ENCODE measurements at places on chromosomes 2 and 18. TPM values are rescaled to one million over a fixed set of nuclear protein-coding genes. Genes with fewer than 3 reads are reported as not detected.

GRCh38 chr18:26317398-26317797 is 91.2 kb downstream of the TAF4B start:
- DNase-seq: no peak

TSPYL6 gene
- 0.09 TPM for polyA plus RNA-seq

SCYGR8 gene
- polyA plus RNA-seq: not detected

- no peak for DNase-seq
Measured at GRCh38 chr18:31010601-31011000, 31.9 kb downstream of the DSC3 start.

RTP5 gene
- polyA plus RNA-seq: not detected

ABCB11 gene
- 0.21 TPM for polyA plus RNA-seq

DNA sequence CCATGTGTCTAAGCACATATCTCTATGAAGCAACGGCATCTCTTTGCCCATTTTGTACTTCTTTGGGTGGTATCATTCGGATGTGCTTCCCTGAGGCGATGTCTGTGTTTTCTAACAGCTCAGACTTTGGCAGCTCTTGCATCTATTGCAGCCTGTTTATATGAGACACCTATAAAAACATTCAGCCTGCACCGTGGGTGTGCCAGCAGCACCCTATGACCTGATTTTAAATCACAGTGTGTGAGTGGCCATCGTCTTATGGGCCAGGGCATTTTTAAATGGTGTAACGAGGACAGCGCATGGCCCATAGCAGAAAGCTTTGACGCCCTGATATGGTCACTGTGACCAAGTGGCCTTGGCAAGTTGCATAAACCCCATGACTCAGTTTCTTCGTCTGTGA is 12.9 kb downstream of the NPAS2 start:
- no peak for DNase-seq

GRCh38 chr2:112540906-112541305 is 1.4 kb upstream of the POLR1B start:
- no peak for DNase-seq

IL1RN gene
- 0.83 TPM for polyA plus RNA-seq

DNA sequence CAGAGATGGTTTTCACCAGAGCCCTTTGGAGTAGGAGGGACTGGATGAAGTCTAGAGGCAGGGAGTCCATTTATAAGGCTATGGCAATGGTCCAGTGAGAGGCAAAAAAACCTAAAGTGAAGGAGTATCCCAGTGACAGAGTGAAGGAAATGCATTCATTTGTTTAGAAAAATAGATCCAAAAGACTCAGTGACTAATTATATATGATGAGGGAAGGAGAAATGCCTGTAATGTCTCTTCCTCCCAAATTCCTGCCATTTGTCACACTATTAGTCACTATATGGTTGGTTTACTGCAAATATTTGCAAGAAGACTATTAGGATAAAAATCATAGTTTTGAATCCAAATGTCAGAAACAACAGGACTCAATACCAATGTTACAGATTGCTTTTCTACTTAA is 104.2 kb downstream of the ZNF521 start:
- DNase-seq: peak; percentile 67

DNA sequence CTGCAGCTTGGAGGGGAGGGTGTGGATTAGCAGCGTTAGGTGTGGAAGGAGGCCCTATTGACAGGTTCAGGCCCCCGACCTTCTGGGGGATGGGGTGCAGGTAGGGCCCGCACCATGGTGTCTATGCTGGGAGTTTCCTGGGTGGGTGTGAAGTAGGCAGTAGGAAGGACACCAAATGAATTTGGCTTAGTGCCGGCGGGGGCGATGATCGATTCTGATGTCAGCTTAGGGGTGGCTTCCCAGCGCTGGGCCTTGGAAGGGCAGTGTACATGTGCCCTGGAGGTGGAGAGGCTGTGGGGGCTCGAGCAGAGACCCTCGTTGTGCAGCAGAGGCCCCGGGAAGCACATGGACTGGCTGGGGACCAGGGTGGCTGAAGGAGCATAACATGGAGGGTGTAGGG is 21.6 kb downstream of the DCDC2C start:
- no peak for DNase-seq

DNA sequence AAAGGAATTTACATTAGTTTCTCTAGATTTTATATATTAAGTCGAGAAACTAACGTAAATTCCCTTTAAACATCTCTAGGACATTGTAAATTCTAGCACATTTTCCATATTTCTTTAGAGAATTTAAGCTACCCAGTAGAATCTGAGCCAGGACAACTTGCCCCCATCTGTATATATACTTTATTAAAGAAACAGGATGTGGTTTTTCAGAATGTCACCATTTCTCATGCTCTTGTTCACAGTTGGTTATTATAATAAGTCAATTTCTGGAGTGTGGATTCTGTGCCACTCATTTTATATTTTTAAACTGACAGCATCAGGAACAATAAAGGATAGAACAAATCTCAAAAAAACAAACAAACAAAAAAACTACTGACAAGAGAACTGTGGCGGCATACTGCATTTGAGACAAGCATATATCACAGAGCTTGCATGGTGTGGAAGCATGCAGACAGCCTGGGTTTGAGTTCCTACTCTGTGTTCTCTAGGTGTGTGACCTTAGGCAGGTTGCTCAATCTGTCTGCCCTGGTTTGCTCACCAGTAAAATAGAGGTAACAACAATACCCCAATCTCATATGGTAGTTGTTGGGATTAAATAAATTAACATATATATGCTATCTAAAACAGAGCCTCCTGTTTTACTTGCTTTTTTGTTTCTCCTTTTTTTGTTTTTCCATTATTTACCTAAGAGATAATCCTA is 61.4 kb upstream of the DNER start:
- DNase-seq: no peak

ANAPC1 gene
- polyA plus RNA-seq: 19.9 TPM

All from muscle of back (tissue), 13 donors.